ENCODE measurements at places on chromosomes 3 and 15.

DNA sequence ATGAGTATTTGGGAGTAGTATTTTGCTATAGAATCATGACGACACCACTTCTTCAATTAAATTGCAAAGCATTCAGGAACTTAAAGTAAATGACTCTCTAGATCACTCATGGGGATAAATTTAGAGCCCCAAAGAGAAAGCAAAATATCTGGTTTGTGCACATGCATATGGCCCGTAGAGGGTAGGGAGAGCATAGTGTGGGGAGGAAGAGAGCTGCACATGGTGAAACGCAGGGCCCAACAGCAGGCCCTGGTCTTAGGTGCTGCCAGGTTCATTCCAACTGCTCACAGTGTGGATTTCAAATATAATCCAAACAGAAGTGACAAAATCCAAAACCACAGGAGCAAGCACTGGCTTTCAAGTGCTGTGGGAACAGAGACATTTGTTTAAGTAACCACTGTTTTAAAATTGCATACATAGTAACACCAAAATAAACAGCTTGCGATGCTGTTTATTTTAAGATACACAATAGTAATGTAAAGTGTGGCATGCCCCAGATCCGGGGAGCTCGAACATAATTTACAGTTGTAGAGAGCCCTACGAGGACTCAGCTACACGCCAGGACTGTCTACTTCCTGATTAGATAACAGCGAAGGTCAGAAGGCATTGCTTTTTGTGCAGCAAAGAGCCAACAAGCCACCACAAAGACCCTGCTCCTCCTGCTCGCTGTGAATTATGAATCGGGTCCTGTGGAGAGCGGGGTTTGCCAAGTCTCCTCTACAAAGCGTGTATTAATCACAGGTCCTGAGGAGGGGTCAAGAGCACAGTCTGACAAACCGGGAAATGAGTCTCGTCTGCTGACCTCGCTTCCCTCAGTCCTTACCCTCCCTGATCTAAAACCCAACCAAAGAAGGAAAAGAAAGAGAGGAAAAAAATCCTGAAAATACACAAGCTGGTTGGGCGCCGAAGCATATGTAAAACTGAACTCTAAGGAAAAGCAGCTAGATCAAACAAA lies 80.6 kb downstream of the MEIS2 start:
- peak overlapping the region; percentile 56 for H3K4me3 ChIP-seq
- H3K27ac ChIP-seq: peak overlapping the region; percentile 88
- no peak for DNase-seq
- H3K36me3 ChIP-seq: peaks cover 10% of the 10 kb centered on the region

DNA sequence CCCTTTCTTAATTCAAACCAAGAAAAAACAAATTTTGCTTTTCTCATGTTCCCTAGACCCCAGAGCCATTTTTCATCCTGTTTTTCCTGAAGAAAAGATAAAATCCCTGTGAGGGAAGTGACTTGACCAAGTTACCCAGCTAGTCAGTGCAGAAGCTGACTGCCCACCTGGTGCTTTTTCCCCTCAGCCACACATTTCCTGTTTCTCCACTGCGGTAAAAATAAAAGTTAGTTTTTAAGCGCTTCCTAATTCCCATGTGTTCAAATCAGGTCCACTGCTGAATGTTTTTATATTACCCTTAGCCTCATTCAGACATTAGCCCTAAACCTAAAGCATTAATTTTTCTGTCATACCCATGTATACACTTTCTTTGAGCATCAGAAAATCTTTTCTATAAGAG lies 26.1 kb downstream of the PPP2R3A start:
- no peaks in the 10 kb centered on the region for H3K36me3 ChIP-seq
- peak overlapping the region; percentile 83 for H3K27ac ChIP-seq
- no peak for DNase-seq
- peaks cover 35% of the 10 kb centered on the region for H3K4me1 ChIP-seq
- H3K27me3 ChIP-seq: no peaks in the 10 kb centered on the region

GRCh38 chr15:72068856-72069255 lies 49.1 kb downstream of the MYO9A start:
- H3K4me1 ChIP-seq: peaks cover 14% of the 10 kb centered on the region
- no peak overlapping the region for H3K4me3 ChIP-seq
- H3K27me3 ChIP-seq: no peaks in the 10 kb centered on the region
- no peak overlapping the region for H3K27ac ChIP-seq
- no peaks in the 10 kb centered on the region for H3K36me3 ChIP-seq

DNA sequence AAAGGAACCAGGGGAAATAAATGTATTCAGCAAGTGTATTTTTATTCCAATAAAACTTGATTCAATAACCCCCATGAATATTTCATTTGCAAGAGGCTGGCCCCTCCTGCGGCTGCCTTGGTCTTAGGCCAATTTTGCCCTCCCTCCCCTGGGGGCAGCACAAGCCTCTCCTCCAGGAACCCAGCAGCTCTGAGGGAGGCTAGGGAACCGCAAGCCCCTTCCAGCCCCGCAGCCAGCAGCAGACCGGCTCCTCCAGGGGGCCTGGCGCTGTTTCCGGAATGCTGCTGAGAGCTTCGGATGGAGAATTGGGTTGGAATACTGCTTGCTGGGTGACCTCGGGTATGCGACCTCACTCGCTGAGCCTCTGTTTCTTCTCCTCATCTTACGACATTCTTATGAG lies 150.1 kb downstream of the RAB11A start:
- H3K27ac ChIP-seq: no peak overlapping the region
- no peak overlapping the region for H3K4me3 ChIP-seq
- no peak for DNase-seq

- no peaks in the 10 kb centered on the region for H3K36me3 ChIP-seq
- H3K4me3 ChIP-seq: peak overlapping the region; percentile 51
- DNase-seq: no peak
- peak overlapping the region; percentile 94 for H3K27ac ChIP-seq
These were observed 342.7 kb downstream of the PTPRG start for GRCh38 chr3:61903931-61904657.

GRCh38 chr3:105093371-105094252 lies 273.1 kb upstream of the ALCAM start:
- no peak overlapping the region for H3K27ac ChIP-seq
- peaks cover 2% of the 10 kb centered on the region for H3K36me3 ChIP-seq
- no peaks in the 10 kb centered on the region for H3K27me3 ChIP-seq
- no peaks in the 10 kb centered on the region for H3K4me1 ChIP-seq
- H3K4me3 ChIP-seq: no peak overlapping the region

All from chondrocyte (in vitro differentiated cells).